ENCODE measurements at places on chromosomes 2 and 18.

GRCh38 chr2:41927581-41928264, 120.1 kb upstream of the PKDCC start:
- no peak for DNase-seq

DNA sequence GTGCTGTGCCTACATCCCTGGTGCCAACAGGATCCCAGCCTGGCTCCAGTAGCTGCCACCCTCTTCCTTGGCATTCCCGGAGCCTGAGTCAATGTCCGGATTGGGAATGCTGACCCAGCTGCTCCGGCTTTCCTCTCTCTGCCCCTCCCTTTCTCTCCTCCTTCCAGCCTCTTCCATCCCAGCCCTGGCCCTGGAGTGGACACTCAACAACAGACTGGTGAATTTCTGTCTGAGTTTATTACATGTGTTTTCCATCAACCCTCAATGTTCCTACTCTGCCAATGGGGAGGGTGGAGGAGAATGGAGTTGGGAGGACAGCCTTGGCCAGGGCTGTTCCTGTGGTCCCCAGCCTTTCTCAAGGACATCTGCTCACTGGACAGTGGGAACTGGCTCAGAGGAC, 917 bp upstream of the PRKAG3 start:
- DNase-seq: no peak

GRCh38 chr2:25521665-25522387, 151.6 kb downstream of the DTNB start:
- DNase-seq: no peak

DNA sequence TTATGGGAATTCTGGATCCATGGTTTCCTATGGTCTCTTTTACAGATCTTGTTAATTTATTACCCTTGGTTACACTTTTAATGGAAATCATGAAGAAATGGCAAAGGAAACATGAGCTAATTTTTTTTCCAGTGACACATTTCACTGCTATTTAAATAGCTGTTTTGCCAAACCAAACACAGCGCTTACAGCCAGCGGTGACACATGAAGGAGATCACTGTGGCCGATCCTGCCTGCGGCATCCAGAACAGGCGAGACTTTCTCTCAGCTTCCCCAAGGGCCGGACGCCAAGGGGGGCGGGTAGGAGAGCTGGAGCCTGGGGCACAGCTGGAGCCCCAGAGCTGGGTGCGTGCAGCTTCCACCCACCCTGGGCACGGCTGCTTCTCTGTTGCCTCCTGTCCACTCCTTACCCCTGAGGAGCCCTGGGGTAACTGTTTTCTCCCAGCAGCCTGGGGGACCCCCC, 81.4 kb upstream of the PKDCC start:
- DNase-seq: peak; percentile 51

DNA sequence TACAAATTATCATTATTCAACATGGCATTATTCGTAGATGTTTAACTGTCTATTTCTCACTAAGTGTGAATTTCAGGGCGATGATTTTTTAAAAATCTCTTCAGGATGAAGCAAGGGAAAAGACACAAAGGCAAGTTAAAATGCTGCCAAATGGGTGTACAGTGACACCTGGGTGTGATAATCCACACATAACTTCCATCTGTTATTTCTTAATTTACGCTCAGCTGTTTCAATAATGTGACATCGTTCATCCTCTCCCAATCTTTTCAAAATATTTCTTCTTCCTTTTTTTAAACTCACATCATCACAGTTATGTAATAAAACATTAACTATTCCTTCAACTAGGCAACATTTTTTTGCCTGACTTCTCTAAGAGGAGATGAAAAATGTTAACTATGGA, 10.6 kb downstream of the PDE1A start:
- no peak for DNase-seq

Data from epithelial cell of prostate (primary cell).